Fibroblast of skin of back (primary cell): ENCODE measurements at places on chromosomes 12 and 14.

DNA sequence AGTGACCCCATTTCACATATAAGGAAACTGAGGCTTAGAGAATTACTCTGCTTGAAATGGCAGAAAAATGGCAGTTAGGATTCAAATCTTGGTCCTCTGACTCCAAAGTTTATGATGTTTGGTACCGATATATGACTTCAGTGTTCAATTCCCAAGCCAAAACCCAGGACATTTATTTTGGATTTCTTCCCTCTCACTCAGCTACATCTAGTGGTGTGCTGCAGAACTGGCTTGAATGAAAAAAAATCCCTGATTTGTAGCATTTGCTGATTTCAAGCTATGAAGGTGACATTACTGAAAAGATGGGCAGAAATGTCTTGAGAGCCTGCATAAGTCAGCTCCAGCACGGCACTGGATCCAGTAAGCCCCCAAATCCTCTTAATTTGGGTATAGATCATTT is 106.4 kb downstream of the EFCAB11 start:
- DNase-seq, result peak; percentile 64

GRCh38 chr12:118851891-118852290 is 129.4 kb upstream of the SRRM4 start:
- no peak for DNase-seq

DNA sequence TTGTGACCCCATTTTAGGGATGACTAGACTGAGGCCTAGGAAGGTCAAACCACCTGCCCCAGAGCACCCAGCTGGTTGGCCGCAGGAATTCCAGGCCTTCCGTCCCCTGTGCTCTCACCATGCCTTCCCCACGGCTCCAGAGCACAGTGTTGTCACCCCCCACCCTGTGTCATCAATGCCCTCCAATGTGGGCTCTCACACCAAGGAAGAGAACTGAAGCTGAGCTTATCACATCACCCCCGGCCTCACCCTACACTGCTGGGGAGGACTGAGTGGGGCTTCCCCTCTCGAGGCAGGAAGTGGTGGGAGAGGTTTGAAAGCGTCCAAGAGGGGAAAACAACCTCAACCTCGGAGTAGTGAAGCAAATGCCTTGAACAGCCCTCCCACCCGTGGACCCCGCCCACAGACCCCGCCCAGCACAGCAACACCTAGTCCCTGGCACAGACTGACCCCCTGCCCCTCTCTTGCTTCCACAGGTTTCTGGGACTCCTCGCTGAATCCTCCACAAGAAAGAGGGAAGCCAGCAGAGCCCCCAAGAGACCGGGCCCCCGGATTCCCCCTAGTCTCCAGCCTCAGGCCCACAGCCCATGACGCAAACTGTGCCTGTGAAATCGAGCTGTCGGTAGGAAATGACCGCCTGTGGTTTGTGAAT is 97.2 kb downstream of the LGMN start:
- no peak for DNase-seq

DNA sequence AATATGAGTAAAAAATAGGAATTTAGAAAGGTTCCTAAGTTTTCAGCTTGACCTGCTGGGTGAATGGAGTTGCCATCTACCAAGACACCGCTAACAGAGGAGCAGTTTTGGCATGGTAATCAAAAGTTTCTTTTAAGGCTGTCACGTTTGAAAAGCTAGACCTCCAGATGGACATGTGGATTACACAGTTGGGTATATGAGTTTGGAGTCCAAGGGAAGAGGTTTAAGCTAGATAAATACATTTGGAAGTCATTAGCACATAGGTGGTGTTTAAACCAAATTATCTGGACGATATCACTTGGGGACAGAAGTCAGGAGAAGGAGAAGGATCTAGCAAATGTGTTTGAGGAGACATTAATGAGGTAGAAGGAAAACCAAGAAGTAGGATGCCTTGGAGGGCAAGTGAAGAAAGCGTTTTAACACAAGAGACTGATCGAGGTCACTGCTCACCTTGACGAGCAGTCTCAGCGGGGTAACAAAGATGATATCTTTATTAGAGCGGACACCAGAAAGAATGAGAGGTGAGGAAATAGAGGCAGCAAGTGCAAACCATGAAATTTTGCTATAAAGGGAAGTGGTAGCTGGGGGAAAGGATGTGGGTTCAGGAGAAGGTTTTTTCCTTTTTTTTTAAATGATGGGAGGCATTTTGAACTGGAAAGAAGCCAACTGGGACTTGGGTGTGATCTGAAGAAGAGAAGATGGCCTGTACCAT is 17.6 kb downstream of the PNP start:
- DNase-seq, result no peak

GRCh38 chr12:127750076-127750840 is 516.7 kb upstream of the TMEM132C start:
- DNase-seq, result no peak

DNA sequence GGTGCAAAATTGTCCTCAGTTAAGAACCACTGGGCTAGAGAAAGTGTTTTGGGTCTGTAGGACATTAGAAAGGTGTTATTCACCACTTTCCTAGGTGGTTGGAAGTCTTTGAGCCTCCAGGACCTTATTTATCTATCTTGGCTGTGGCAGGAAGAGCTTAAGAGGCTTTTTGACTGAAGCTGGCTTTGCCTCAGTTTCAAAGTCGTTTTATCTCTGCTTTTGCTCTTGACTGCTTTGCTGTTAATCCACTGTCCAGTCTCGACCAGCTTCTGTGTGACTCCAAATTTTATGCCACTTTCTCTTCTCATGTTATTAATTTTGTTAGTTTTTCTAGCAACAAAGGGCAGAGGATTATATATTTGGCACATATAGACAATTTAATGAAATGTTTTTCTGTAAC is 60.3 kb downstream of the PPHLN1 start:
- DNase-seq, result no peak

- DNase-seq, result no peak
Measured at GRCh38 chr14:85813040-85813439, 283.1 kb downstream of the FLRT2 start.

DNA sequence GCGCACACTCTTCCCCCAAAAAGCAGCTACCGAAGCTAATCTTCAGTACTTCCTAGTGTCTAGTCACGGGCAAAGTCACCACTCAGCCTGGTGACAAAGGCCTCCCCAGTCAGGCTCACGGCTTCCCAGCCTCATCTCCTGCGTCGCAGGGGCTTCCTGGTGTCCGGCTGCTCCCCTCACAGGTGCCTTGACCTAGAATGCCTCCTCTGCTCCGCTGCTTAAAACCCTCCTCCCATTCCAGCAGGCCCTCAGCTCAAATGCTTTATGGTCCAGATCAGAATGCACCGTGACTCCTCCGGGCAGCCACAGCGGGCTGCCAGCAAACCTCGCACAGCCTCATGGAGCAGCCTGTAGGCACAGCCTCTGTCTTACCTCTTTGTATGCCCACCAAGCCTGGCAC is 53.1 kb downstream of the PRIMA1 start:
- no peak for DNase-seq

DNA sequence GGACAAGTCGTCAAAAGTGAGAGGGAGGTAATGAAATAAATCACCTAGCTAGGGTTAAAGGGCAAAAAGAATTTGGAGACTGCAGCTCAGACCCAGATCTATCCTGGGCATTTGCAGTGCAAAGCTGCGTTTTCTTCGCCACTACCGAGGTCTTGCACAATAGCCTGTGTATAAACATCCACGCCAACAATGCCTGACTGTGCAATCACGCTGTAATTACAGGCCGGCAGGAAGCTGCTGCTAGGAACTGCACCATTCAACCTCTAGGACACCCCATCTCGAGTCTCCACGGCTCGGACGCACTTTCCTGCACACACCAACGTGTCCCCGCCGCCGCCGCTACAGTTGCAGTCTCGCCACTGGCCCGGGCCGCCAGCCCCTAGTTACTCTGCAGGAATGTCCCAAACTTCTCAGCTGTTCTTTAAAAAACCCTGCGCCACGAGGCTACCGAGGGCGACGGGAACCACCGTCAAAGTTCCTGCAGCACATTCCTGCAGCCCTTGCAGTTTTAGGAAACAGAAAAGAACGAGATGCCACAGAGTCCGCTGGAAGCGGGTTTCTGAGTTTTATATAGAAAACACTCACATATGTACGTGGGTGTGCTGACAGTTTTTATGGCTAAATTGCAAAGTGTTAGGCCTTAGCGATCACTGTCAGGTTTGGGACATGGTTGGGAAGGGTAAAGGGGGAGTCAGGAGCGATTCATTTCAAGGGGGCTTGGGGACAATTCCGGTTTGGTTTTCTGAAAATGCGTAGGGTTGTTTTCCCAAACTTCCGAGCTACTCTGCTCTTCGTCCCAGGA is 65.6 kb upstream of the PTGR2 start:
- peak; percentile 80 for DNase-seq

DNA sequence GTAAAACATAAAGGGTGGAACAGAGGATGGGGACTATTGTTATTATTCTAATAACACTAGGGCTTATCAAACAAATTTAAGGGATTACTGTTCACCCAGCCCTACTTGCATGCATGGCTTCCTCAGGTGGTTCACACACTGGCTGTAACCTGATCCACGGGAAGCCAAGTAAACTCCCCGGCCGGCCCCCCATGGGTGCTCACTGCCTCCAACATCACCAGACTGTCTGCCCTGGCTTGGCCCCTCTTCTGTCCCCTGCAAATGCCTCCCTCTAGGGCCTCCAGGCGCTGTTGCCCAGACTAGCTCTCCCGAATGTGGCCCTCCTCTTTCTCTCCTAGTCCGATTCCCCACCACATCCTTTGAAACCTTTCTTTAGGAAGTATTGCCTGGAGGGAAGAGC is 18.6 kb downstream of the FAIM2 start:
- DNase-seq, result no peak

GRCh38 chr14:23601424-23601823 is 22.8 kb upstream of the JPH4 start:
- DNase-seq, result no peak

- peak; percentile 13 for DNase-seq
Measured at GRCh38 chr12:60169904-60170303, 574.1 kb downstream of the SLC16A7 start.

- DNase-seq, result no peak
Measured at GRCh38 chr12:120278137-120279069, 12.9 kb upstream of the PXN start.

DNA sequence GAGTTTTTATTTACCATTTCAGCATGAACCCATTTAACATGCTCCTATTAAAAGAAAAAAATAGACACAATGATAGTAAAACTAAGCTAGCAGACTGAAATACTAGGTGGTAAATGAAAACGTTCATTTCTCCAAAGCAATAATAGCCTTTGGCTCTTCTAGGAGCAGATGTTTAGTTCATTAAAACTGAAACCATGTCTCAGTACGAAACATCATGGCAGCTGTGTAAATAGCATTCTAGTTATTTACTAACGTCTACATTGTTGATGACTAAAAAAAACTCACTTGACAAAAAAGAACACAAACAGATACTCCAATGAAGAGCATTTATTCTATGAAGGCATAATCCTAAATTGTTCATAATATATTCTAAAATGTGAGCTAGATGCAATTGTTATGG is 17.9 kb downstream of the RECQL start:
- DNase-seq, result no peak

GRCh38 chr12:91316161-91316906 is 133.7 kb upstream of the DCN start:
- no peak for DNase-seq

GRCh38 chr14:23881282-23881681 is 72.3 kb upstream of the DHRS4 start:
- DNase-seq, result no peak
